Heart left ventricle (tissue), 16 donors: ENCODE measurements at places on chromosomes 13 and 19.

DNA sequence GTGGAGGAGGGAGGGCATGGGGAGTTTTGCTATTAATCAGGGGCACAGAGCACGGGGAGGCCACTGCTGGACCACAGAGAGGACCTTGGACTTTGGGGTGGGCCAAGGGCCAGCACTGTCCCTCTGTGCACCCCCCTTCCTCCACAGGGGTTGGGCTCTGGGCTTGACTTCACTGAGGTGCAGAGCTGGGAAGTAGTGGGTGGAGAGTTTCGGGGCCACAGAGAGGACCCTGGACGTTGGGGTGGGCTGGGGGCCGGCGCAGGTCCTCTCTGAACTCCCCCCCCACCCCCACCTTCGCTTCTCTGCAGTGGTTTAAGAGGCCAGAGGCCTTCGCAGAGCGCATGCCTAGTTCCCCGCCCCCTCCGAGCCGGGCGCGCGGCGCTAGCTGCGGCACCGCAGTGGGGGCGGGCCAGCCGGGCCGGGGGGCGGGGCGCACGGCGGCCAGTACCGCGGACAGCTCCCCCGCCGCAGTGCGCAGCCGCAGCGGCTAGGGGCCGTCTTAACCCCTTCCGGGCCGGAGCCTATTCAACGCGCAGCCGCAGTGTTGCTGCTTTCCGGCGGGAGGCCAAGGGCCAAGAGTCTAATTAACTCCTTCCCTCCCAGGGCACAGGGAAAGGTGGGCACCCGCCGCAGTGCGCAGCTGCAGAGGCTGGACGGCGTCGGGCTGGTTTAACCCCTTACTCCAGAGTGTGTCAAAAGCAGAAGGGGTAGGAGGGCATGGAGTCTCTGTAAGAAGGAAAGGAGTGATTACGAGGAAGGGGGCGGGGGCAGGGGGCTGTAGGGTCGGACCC lies 3.7 kb downstream of the KCNC3 start:
- DNase-seq, result peak; percentile 79

- no peak for DNase-seq
These were observed 53.8 kb downstream of the MBNL2 start for GRCh38 chr13:97275776-97276501.

- DNase-seq, result no peak
These were observed 27.3 kb upstream of the EDDM13 start for GRCh38 chr19:56245121-56245740.

- DNase-seq, result no peak
These were observed 41.2 kb downstream of the NFIX start for GRCh38 chr19:13036366-13036976.

DNA sequence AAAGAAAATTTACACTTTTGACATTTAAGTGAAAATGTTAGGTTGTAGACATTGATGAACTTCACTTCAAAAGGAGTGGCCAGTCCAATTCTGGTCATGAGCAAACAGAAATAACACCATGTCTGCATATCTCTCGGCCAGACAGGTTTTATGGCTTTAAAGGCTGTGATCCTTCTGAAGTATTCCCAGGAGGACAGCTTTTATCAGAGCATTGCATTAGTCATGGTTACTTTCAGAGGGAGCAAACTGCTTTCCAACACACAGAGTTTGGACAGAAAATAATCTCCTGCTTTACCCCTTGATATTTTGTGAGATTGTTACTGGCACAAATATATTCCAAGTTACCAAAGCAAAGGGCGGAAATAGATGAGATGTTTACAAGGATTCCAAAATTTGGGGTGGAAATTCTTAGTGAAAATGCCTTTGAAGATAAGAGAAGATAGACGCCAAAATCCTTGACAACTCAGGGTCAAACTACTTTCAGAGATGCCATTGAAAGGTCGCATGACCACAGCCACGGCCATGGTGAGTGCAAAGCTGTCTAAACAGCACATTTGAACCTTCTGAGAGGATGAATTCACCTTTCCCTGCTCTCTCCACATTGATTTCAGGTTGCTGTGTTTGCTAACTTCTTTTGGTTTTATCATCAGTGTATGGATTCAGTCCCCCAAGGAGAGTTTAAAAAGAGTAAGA lies 584.5 kb upstream of the SGCG start:
- no peak for DNase-seq

DNA sequence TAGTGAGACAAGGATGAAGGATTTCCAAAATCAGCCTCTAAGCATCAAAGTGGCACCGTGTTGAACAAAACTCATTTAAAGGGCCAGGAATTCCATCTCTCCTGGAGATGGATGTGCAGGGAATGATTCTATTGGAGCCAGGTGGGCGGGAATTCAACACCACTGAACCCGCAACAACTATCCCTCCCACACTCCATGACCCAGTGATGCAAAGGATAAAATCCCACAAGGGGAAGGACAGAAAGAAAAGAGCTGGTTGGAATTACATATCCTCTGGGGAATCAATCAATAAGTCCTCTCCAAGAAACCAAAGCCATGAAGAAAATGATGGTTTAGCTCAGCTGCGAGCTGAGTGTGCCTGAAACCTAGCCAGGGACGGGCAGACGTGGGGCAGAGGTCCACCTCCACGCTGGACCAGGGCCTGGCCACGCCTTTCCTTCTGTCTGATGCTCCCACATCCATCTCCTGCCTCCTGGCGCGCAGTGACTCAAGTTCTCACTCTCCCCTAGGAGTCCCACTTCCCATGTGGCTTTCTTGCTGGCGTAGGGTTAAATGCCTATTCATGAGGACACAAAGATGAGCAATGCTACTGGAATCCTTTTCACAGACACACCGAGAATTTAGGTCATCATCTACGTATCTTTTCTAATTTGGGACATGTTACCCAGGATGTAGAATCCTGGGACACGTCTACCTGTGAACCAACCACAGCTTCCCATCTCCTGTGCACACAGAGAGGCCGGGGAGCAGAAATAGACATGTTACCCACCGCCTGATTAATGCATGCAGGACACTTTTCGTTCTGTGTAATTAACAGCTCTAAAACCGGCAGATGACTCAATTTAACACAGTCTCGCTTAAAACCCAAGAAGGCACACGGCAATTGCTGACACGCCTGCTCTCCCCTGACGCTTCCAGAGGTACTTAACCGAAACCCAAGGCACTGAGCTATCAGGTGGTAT lies 48.6 kb downstream of the PEPD start:
- DNase-seq, result no peak

DNA sequence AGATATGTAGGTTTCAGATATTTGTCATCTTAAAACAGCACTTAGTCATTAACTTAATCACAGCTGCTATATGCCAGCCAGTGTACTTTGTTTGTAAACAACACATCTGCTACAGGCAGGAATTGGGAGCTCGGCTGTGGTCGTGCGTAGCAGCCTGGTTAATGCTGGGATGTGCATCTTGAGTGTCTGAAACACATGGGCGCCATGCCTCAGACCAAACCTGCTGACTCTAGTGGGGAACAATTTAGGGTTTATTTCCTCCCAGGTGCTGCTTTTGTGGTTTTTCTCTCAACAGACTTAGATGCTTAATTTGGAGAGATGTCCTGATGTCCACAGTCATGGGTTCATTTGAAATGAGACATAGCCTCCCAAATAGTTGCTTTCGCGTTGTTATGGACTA lies 238.5 kb upstream of the TMTC4 start:
- DNase-seq, result no peak

- no peak for DNase-seq
These were observed 5.8 kb upstream of the ILF3 start for GRCh38 chr19:10648360-10648759.

DNA sequence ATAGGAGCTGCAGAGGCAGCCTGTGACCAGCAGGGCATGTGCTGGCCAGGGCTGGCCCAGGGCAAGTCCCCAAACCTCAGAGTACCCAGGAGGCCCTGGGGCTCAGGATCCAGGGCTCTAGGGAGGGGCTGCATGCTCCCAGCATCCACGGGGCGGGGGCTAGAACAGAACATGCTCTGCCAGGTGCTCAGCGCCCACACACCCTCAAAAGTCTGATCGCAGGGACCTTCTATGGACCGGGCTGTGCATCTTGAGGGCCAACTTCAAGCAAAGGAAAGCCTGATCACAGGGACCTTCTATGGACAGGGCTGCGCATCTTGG lies 33.5 kb downstream of the ELL start:
- DNase-seq, result no peak

- no peak for DNase-seq
These were observed 64.0 kb downstream of the GNG7 start for GRCh38 chr19:2638417-2638940.

DNA sequence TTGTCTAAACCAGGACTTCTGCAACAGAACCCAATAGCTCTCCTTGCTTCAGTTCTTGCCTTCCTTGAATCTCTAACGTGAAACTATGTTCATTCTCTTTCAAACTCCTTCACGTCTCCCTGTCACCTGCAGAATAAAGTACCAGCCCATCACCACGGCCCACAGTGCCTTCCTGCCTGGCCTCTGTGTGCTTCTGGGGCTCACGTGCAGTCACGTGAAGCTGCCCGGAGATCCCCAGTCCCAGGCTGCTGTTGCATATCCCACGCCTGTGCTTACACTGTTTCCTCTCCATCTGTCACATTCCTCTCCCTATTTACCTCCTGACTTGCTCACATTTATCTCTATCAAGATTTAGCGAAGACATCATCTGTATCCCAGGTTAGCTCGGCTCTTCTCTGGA lies 102.8 kb downstream of the STARD13 start:
- DNase-seq, result no peak

DNA sequence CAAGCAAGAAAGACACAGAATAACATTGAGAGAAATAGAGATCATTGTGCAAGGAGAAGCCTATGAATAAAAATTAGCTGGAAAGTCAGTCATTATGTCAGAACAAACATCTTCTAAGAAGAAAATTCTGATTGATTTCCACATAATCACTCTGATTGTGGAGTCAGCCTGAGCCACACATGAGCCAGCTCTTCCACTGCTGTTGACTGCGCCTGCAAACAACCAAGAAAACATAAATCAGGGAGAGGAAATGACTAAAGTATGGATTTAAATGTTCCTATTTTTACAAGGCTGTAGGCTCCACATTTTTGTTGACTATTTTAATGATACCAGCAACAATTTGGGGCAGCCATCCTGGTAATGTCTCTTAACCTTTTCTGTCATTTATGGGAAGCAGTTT lies 962.3 kb downstream of the EFNB2 start:
- no peak for DNase-seq

- no peak for DNase-seq
These were observed 19.0 kb upstream of the C1QTNF9 start for GRCh38 chr13:24290280-24290932.

DNA sequence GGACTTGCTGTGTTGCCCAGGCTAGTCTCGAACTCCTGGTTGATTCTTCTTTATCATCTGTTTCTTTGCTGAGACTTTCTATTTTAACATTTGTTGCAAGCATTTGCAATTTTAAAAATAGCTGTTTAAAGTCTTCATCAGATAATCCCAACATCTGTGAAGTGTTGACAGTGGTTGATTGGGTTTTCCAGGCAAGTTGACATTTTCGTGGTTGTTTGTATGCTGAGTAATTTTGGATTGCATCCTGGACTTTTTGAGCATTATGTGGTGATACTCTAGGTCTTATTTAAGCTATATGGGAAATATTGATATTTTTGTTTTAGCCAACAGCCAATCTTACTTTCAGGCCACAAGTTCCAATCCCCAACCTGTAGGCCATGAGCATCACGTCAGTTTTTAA lies 25.1 kb downstream of the AP1M1 start:
- DNase-seq, result no peak

DNA sequence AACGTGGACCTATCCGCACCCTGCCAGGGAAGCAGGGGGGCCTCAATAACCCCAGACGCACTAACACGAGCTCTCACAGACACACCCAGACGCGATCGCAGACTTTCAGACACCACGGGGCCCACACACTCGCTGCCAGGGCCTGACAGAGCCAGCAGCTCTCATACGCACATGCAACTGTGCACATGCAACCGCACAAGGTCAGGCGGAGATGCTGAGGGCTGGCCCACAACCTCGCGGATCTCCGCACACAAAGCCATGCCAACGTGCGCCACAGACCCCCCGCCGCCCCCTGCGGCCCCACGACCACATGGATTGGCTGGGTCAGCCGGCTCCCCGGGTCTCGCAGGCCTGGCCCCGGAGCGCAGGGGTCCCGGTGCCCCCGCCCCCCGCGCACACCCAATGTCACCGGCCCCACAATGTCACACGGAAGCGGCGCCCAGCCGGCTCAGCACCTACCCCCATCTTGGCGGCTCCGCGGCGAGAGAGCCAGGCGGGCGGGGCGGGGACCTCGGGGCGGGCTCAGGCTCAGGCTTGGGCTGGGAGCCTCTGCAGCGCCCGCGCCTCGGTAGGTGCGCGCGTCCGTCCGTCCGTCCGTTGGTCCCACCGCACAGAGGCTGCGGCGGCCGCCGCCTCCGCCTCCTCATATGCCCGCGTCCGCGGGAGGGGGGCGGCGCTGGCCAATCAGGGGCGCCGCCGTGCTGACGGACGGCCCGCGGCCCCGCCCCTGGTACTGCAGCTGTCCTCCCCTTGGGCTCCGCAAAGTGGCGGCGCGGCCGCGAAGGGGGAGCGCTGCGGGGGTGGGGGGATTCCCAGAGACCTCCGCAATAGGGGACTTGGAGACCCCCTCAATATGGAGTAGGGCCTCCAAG lies at the start of gene ATP1A3:
Gene ATP1A3, minus strand, starts transcription at position 619 of the 872 bp plus-strand sequence. Its CDS starts 154 bp downstream, at position 465.
- peak; percentile 73 for DNase-seq

DNA sequence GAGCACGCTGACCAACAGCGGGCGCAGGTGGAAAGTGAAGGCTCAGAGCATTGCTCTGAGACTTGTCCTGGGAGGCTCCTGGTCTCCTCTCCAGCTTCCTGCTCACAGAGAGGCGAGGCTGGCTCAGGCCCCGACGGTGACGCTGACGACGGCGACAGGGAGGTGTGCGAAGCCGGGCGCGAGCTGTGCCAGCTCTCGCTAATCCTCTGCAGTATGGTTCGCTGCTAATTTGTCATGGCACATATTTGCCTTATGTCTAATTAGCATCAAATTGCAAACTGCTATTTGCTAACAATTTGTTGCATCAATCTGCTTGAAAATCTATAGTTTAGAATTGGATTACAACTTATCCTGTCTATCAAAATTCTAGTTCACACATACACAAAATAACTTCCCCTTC lies 469.8 kb upstream of the ZNF507 start:
- no peak for DNase-seq

DNA sequence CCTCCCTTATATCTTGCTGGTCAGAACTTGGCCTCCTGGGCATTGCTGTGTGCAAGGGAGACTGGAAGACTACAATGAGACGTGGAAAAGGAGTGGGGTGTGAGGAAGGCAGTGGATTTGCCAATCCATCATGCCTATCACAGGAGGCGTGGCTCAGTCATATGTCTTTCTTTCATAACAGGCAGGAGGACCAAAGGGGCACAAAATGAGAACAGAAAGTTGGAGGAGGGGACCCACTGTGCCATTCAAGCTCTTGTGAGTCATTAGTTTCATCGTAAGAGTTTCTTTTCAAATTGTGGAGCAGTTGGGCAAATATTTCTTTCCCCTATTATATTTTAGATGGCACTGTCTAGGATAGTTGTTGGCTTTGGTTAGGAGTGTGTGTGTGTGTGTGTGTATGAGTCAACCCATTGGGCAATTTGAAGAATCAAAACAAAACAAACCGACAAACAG lies 471.5 kb downstream of the TSHZ3 start:
- no peak for DNase-seq
